ENCODE measurements at places on chromosomes 6 and 20. TPM values are rescaled to one million over a fixed set of nuclear protein-coding genes. Genes with fewer than 3 reads are reported as not detected.

The ENPP4 gene
- total RNA-seq, result 25.8 TPM

The CST4 gene
- not detected for total RNA-seq

The SPATA25 gene
- total RNA-seq, result 1.9 TPM

The RIMS1 gene
- total RNA-seq, result 0.36 TPM

The FOXQ1 gene
- not detected for total RNA-seq

The CNKSR3 gene
- 18.8 TPM for total RNA-seq

The LY86 gene
- 4.1 TPM for total RNA-seq
